ENCODE measurements at places on chromosomes 4 and X.

GRCh38 chrX:138748480-138748879 is 37.0 kb upstream of the FGF13 start:
- DNase-seq: no peak

DNA sequence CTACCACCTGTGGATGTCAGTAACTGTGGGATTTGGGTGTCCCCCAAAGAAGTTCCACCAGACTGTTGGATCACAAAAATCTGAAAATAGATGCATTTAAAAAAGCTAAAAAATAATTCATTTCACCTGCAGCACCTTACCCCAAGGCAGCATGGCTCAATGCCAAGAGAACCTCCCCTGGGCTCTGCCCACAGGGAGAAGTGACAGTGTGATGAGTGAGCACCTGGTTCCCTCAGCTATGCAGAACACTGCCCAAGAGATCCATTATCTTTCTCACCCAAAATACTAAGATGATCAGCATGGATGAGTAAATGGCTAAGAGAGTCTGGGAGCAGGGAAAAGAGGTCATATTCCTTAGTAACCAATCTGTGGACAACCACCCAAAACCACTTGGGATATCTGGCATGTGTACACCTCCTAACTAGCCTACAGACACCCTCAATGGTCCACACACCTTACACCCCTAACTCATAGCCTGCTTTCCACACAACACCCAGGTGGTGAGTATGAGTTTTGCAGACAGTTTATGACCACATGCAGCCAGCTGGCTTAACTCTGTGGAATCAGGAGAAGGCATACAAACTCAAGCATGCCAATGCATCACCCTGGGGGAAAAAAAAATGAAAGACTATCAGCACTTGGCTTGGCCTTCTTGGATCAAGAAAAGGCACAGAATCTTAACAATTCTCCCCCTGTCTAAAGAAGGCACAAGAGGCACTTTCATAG is 416.5 kb upstream of the SMIM31 start:
- DNase-seq: no peak

- DNase-seq: peak; percentile 12
These were observed 193.0 kb downstream of the GPC3 start for GRCh38 chrX:133792198-133792953.

- peak; percentile 1 for DNase-seq
These were observed 2.5 kb downstream of the COQ2 start for GRCh38 chr4:83282049-83282535.

- DNase-seq: no peak
These were observed 366.0 kb downstream of the BCOR start for GRCh38 chrX:39731735-39732134.

DNA sequence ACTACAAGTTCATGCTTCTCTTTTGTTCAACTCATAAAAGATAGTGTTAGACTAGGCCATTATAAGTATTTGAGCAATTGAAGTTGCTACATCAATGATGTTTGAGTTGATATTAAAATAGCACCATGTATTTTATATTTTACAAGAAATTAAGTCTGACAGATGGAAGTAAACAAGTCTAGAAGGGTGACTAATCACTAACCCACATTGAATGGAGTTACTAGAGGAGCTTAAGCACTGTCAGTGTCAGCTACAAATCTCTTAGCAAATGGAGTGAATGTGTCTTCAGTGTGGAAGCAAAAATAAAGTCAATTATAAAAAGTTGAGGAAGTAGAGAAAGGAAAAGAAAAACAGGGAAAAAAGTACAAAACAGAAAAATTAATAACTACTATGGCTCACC is 592.5 kb downstream of the PCDH18 start:
- DNase-seq: no peak

DNA sequence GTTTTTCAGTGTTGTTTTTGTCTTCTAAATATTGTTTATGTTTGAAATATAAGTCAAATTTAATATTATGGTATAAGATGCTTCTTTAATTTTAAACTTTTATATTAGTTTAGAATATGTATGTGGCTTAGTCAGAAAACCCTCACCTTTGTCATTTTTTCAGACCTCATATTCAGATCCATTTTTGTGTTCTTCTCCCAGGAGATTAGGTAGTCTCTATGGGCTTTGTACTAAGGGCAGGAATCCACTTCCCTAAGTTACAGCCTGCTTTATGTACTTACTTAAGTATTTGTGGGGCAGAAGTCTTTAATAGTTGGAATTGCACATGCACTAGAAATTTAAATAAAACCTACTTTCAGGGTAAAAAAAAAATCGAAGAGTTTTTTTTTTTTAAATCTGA is 63.5 kb upstream of the TENM3 start:
- no peak for DNase-seq

GRCh38 chrX:22163326-22163725 is 109.4 kb upstream of the CBLL2 start:
- DNase-seq: no peak

DNA sequence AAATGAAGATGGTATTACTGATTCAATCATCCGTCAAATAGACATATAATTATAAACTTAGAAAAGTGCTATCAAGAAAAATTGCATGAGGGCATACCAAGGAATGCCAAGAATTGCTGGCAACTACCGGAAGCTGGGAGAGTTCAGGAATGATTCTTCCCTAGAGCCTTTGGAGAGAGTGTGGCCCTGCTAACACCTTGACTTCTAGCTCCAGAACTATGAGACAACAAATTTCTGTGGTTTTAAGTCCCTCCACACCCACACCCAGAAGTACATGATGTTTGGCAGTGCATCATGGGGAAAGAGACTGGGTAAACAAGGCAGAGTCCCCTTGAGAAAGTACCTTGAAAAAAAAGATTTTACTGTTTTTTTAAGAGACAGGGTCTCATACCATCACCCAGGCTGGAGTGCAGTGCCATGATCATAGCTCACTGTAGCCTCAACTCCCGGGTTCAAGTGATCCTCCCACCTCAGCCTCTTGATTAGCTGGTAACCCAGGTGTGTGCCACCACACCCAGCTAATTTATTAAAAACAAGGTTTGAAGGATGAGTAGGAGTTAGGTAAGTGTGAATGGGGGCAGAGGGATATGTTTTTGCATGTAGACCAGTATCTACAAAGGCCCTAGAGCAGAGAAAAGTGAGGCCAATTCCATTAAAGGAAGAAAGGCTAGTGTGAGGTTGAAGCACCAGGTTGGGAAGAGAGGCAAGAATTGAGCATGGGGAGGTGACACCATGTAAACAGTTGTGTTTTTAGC is 53.1 kb downstream of the GSX2 start:
- DNase-seq: no peak
